NCI-H446 treated with DMSO at 0.1 percent for 48 hours (cell line): ENCODE measurements at places on chromosomes 7 and 10.
A peak's percentile ranks its signal among the peaks of the same experiment; 100 is the strongest.

GRCh38 chr7:50610521-50611277 is 45.5 kb upstream of the DDC start:
- DNase-seq, result no peak

DNA sequence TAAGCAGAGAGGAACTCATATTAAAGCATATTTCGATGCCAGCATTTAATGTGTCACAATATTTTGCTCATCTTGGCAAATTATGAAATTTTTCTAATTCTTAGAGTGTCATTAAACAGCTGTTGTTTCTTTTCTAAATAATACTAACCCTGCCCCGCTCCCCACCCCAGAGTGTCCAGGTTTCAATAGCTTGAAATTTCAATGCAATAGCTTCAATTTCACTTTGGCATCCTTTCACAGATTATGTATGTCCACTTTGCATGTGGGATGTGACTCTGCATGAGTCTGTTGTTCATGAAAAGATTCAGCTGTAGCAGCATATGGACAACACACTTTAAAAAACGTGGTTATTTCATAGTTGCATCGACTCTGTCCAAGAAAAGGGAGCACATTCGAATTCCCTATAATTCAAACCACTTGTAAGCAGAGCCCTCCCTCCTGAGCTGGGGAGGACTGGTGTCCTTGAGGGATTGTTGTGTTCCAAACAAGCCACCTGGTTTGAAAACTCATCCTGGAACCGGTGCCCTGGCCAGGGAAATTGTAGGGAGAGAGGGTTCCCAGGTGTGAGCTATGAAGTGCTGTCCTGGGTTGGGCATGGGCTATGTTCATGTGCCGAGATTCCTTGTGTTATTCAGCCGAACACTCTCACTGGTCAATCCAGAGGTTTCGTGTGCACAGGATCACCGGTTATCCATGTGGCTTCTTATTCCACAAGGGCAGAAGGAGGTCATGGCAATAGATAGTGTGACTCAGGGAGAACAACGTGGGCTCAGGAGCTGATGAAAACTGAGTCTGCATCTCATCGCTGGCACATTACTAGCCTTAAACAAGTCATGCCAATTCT is 64.6 kb upstream of the CREB5 start:
- DNase-seq, result no peak

DNA sequence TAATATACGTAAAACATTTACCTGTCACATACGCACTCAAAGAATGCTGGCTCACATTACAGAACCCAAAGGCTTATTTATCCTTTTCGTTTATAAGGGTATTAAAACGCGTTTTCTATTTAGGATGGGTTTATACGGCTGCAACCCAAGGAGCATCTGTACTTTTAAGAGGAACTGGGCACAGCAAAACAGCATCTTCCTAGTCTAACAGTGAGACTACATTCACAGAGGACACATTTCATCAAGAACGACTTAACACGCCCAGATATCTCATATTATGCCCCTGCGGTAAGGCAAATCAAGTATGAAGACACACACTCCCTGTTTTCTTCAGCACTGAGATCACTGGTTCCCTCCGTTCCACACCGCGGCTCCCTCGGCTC is 533 bp upstream of the DMTF1 start:
- DNase-seq, result no peak

GRCh38 chr10:21526188-21526859 is 842 bp upstream of the SKIDA1 start:
- peak; percentile 83 for DNase-seq
